ENCODE measurements at places on chromosomes 6 and 20.
A peak's percentile ranks its signal among the peaks of the same experiment; 100 is the strongest.

DNA sequence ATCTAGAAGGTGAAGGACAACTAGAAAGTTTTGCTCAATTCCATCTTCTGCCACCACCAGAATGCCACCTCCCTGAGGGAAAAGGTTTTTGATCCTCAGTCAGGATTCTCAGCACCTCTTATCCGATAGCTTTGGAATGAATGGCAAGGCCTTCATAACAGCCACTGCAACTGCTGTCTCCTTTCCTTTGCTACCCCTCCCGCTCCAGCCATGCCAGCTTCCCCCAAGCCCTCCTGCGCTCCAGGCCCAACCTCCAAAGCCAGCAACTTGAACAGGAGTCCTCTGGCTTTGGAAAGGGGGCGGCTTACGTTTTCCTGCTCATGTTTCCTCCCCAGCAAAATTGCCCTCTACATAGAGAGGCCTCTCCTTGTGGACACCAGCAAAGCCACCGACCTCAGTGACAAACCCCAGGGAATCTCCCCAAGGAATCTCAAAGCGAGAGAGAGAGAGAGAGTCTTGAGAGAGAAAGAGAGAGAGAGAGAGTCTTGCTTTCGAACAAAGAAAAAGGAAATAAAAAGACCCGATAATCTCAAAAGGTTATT, 420 bp upstream of the BTN2A1 start:
- no peak for DNase-seq

DNA sequence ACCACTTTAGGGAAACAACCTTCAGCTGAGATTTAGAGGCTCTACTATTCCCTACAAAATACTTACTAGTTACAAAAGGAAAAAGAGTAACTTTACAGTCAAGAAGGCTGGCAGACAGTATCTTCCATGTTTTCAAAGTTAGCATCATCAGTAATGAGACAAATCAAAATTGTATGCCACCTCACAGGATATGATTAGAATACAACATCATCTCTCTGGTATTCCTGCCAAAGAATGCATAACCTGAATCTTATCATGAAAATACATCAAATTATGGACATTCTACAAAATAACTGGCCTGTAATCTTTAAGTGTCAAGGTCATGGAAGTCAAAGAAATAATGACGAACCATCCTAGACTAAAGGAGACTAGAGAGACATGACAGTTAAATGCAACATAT, 38.4 kb downstream of the CDK5RAP1 start:
- DNase-seq = no peak

DNA sequence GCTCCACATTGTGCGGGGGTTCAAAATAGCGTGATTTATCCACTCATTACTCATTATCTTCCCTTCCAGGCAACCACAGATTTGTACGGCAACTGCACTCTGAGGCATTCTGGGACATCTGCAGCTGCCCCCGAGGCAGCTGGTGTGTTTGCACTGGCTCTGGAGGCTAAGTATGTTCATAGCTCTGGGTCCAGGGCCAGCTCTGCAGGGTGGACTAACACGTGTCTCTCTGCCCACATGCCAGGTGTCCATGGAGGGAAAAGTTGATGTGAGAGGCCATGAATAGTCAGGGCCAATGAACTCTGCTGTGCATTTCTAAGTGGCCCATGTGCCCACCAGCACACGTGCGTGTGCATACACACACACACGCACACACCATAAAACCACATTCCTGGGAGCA, 74.9 kb downstream of the BFSP1 start:
- no peak for DNase-seq

DNA sequence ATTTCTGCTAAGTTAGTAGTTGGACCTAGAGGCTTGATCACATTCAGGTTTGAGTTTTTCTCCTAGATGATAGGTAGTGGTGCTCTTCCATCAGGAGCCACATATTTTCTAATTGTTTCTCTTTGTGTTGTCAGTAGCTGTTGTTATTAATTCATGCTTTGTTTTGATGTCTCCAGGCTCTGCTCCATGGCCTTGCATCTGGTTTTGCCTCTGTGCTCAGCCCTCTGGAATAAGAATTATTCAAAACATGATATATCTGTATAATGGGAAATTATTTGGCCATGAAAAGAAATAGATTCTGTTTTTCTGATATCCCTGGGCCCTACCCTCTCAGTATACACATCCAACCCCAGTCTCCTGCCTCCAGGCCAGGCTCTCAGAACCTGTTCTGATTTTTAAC, 184.8 kb downstream of the CDC5L start:
- DNase-seq = no peak

DNA sequence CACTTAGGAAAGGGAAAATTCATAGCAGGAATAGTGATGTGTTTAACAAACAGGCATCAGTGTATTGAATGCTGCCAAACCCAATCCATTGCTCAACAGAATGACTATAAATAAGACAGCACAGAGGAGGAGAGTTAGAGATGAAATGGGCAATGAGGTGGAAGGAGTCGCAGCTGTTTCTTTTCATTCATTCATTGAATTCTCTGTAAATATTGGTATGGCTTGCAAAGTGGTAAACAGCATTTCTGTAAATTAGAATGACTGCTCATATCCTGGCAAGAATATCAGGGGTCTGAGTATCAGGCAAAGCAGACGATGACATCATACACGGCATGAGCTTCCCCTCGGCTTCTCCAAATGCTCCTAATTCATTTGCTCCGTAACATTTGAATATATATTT, 703.6 kb upstream of the SLC35B3 start:
- peak; percentile 0 for DNase-seq

DNA sequence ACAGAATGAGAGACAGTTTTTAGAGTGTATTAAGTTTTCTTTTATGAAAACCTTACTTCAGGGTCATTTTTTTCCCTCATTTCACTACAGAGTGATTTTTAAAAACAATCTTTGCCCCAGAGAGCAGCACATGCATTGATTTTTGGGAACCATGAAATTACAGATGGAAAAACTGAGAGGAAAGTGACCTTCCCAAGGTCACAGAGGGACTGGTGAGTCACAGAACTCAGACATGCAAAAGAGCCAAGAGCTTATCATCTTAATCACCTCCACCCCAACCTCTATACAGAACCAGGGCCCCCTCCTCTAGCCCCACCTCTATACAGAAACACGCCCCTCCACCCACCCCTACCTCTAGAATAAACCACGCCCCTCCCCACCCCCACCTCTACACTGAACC, 10.7 kb downstream of the PXMP4 start:
- no peak for DNase-seq

- no peak for DNase-seq
These were observed 43.0 kb downstream of the MRS2 start for GRCh38 chr6:24445704-24446103.

GRCh38 chr6:125984311-125984710, 2.0 kb upstream of the TRMT11 start:
- DNase-seq = no peak

DNA sequence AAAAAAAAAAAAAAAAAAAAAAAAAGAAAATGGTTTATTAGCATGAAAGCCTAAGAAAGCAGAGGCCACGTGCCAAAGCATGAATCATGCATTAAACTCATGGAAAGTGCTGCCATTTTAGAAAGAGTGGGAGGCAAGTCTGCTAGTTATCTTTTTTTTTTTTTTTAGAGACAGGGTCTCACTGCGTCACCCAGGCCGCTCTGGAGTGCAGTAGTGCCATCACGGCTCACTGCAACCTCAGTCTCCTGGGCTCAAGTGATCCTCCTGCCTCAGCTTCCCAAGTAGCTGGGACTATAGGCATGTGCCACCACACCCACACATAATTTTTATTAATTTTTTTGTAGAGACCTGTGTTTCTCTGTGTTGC, 5.2 kb downstream of the VWA7 start:
- no peak for DNase-seq

GRCh38 chr6:23305325-23305943, 736.1 kb downstream of the HDGFL1 start:
- DNase-seq = peak; percentile 24

GRCh38 chr6:15308435-15309213, 62.8 kb downstream of the JARID2 start:
- no peak for DNase-seq

- DNase-seq = no peak
These were observed 35.0 kb upstream of the DSN1 start for GRCh38 chr20:36808317-36809257.

GRCh38 chr6:24951811-24952299, 16.1 kb upstream of the RIPOR2 start:
- no peak for DNase-seq

GRCh38 chr6:147279427-147279826, 75.2 kb downstream of the STXBP5 start:
- DNase-seq = no peak

DNA sequence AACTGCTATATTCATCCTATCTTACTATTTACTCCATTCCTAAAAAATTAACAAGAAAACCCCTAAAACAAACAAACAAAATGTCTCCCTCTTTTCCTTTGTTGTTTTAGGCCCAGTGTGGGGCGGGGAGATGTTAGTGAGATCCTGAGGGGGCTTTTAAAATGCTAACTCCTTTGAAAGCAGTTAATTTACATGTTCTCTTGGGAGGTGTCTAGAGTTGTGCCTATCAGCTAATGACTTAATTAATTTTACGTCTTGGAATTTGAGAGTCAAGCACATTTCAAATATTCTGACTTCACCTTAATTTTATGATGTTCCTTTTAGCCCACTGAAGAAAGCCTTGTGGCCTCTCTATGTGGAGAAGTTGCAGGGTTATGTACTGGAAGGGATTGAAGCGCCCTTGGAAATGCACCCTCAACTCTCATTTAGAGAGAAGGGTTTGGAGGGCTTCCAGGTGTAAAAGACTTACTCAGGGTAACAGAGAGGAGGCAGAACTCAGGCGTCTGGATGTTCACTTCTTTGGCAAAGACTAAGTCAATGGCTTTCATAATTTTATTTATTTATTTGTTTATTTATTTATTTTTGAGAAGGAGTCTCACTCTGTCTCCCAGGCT, 4.9 kb downstream of the SASH1 start:
- DNase-seq = no peak

DNA sequence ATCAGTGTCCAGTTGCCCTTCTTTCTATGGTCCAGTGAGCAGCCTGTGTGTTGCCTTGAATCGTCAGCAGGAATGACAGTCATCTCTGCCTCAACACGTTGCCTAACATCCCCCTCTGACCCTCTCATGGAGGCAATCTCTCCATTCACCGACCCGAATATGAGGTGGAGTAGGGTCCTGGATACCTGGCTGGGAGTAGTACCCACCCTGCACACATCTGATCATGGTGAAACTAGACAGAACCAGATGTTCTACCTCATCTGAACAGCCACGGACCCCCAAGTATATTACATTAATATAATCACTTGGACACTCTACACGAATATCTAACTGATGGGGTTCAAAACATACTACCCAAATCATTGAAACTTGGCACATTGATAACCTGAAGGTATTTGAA, 77.0 kb upstream of the COL21A1 start:
- DNase-seq = no peak

- no peak for DNase-seq
These were observed 105.1 kb upstream of the GPR6 start for GRCh38 chr6:109872968-109873545.

DNA sequence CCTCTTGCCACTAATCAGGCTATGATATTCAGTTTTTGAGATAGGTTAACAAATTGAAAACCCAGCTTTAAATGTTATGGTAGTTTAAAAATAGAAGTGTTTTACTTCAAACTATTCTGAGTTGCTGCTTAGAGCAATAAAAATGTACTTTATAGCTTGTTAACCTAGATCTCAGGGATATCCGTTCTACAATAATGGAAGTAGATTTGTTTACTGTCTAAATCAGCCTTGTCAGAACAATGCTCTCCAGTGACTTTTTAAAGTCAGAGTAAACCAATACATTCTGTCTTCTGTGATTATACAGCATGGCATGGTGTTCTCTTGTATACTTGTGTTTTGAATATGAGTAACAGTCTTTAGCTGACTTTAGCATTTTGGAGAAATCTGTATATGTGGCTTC, 161.5 kb downstream of the PACRG start:
- no peak for DNase-seq

DNA sequence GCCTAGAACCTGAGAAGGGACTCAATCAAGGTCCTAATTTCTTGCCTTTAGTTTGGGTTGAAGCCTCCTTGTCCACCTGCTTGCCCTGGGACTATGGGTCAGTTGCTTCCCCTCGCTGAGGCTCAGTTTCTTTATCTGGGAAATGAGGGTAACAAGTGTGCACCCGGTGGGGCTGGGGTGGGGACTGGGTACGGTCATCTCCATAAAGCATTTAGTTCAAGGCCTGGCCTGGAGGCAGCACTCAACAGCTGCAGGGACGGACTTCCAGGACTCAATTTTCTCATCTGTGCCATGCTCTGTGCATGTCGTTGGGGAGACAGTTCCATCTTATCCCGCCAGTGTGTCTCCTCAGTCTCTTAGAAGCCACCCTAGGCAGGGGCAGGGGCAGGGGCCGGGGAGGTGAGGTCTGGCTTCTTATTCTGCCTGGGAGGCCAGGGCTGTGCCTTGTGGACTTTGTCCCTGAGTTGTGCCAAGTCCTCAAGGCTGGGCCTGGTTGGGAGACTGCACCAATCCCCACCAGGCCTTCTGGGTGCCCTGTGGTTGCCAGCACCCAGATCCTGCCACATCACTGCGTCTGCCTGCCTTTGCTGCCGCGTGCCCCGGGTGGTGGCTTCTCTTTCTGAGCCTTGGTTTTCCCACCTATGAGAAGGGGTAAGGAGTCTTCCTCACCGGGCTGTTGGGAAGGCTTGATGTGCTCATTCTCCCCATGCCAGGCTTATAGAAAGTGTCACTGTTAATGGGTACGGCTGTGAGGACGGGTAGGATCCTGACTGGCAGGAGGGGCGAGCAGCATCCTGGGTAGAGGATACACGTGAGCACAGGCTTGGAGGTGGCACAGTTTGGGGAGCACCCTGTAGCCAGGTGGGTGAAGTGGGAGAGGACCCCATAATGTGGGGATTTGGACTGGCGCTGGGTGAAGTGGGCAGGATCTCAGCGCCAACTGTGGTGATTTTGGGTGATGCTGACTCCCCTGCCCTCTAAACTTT, 8.6 kb downstream of the SRC start:
- DNase-seq = no peak

- no peak for DNase-seq
These were observed 30.3 kb downstream of the OR2J2 start for GRCh38 chr6:29200767-29201662.

DNA sequence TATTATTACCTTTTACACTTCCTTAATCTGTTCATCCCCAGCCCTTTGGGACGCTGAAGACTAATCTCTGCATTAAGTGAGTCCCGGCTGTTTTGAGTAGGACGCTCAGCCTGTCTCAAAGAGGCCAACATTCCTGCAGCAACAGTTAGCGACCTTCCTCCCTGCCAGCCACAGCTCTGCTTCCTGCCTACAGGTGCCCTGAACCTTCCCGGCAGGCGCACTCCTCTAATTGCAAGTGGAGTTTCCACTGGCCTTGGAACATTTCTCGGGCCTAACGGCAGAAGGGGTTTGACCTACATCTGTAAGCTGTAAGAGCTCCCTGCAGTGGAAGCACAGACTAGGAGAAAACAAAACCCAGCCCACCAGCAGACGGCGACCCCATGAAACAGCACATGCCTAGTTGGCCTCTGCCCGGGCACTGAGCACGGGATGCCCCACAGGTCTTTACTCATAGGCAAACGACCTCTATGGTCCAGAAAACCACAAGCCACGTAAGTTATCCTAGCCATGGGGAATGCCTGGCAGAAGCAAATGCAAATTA, 137.9 kb downstream of the DTNBP1 start:
- DNase-seq = no peak

Measured in DMS79 (cell line).